ENCODE measurements at places on chromosomes 3 and 15. TPM values are rescaled to one million over a fixed set of nuclear protein-coding genes. Genes with fewer than 3 reads are reported as not detected.

GRCh38 chr3:150545419-150546225 lies 674 bp downstream of the SERP1 start:
- H3K4me1 ChIP-seq = peaks cover 13% of the 10 kb centered on the region
- no peaks in the 10 kb centered on the region for H3K27me3 ChIP-seq
- peaks cover 24% of the 10 kb centered on the region for H3K36me3 ChIP-seq
- H3K27ac ChIP-seq = peak overlapping the region; percentile 76
- peak overlapping the region; percentile 87 for H3K4me3 ChIP-seq

DNA sequence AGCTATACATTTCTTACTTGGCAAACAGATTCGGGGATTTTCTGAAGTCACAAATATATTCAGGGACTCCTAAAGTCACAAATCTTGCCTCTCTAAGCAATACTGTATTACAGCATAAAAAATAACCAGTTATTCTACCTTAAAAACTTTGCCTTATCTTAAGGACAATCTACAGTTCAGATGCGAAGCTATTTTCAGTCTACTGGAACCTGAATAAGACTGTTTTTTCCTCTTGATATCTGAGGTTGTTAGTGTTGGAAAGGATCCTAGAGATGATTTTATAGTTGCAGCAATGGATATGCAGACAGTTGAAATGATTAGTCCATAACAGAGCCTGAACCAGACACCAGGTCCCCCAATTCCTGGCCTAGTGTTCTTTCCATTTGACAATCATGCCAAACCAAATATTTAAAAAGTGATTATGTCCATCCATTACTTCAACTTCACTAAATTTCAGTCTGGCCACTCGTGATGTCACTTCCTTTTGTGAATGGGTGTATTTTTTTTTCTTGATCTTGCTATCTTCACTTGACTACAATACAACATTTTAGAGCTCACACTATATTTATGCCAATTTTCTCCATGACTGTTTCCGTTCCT lies 1.8 kb downstream of the HDGFL3 start:
- H3K27me3 ChIP-seq = no peaks in the 10 kb centered on the region
- peak overlapping the region; percentile 97 for H3K4me3 ChIP-seq
- peaks cover 15% of the 10 kb centered on the region for H3K4me1 ChIP-seq
- peaks cover 12% of the 10 kb centered on the region for H3K36me3 ChIP-seq
- 0 out of 2 replicates have a peak overlapping the region, but pooled peaks have one; percentile 68 for H3K27ac ChIP-seq
- peak; percentile 18 for DNase-seq

DNA sequence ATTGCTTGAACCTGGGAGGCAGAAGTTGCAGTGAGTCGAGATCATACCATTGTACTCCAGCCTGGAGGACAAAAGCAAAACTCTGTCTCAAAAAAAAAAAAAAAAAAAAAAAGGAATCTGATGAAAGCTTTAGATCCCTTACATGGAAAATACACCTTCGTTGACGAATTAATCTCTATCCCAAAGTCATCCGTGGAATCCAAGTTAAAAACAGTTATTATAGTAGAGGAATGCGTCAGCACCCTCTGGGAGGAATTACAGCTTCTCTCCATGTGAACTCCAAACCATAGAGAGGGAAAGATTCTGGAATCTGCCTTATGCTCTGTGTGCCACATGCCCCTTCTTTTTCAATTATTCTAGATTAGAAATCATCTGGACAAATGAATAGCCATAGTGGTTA lies 192.3 kb upstream of the C2CD4B start:
- H3K4me1 ChIP-seq = no peaks in the 10 kb centered on the region
- no peak overlapping the region for H3K4me3 ChIP-seq
- H3K27ac ChIP-seq = no peak overlapping the region

DNA sequence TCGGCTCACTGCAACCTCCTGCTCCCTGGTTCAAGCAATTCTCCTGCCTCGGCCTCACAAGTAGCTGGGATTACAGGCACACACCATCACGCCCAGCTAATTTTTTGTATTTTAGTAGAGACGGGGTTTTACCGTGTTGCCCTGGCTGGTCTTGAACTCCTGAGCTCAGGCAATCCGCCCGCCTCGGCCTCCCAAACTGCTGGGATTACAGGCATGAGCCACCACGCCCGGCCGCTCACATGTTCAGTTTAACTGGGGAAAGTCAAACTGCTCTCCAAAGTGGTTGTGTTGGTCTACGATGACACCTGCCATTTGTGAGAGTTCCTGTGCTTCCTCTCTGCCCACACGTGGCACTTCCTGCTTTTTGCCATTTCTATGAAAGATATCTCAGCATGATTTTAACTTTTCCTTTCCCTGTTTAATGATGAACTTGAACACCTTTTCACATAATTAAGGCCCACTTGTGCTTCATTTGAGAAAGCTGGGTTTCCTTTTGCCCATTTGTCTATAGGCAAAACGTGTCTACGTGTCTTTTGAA lies 877 bp upstream of the GP5 start:
- H3K4me3 ChIP-seq = no peak overlapping the region
- no peaks in the 10 kb centered on the region for H3K27me3 ChIP-seq
- peaks cover 11% of the 10 kb centered on the region for H3K4me1 ChIP-seq
- H3K27ac ChIP-seq = no peak overlapping the region
- no peak for DNase-seq

- no peaks in the 10 kb centered on the region for H3K27me3 ChIP-seq
- peak overlapping the region; percentile 62 for H3K27ac ChIP-seq
- no peak overlapping the region for H3K4me3 ChIP-seq
- no peaks in the 10 kb centered on the region for H3K36me3 ChIP-seq
These were observed 32.0 kb upstream of the FURIN start for GRCh38 chr15:90836296-90836871.

DNA sequence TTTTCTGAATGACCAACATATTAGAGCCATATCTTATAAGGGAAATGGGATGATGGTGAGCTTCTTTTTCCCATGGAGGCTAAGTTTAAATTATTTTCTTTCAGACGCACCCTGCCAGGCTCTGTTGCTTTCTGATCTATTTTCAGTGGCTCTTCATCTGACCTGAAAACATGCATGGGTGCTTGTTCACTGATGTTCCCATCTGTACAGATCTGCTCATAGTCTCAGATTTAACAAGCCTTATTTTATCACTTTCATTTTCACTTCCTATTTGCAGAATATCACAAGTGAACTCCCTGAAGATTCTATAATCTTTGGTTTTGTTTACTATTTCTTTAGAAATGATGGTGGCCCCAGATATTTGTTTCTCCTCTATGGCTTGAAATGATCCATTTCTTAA lies 31.1 kb upstream of the SUCLG2 start:
- H3K36me3 ChIP-seq = no peaks in the 10 kb centered on the region
- no peaks in the 10 kb centered on the region for H3K4me1 ChIP-seq
- no peak for DNase-seq
- H3K27me3 ChIP-seq = no peaks in the 10 kb centered on the region
- H3K27ac ChIP-seq = no peak overlapping the region

GRCh38 chr3:147410526-147411237 lies 1.5 kb downstream of the ZIC1 start:
- peaks cover 22% of the 10 kb centered on the region for H3K36me3 ChIP-seq
- H3K4me1 ChIP-seq = peaks cover 4% of the 10 kb centered on the region
- no peaks in the 10 kb centered on the region for H3K27me3 ChIP-seq
- DNase-seq = peak; percentile 74

DNA sequence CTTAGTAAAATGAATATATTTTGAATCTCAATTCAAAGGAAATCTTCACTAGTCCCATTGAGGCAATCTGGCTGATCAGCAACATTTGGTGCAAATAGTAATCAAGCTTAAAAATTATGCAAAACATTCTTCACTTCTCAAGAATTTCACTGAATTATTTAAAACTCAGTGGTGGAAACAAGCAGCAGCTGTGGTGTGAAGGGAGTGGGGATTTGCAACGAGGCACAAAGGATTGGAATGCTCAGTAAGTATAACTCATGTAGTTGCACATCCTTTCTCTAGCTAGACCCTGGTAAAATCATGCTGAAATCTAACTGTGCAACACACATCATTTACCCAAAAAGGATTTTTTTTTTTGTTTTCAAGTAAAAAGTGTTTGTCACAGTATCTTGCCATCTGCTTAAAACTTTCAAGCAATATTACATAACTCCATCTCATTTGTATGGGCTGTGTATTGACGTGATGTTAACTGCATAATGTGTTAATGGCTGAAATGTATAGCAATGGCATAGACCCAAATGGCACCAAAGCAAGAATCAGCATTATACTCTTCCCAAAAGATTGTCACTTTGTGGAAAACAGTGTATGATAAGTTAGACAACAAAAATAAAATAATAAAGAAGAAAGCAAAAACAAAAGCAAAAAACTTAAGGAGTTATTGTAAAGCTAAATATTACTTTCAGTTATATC lies 816.6 kb downstream of the EPHA3 start:
- DNase-seq = no peak
- no peaks in the 10 kb centered on the region for H3K4me1 ChIP-seq
- H3K4me3 ChIP-seq = no peak overlapping the region
- no peak overlapping the region for H3K27ac ChIP-seq

GRCh38 chr3:52437326-52438103 lies 7.4 kb downstream of the SEMA3G start:
- H3K27ac ChIP-seq = no peak overlapping the region
- H3K4me1 ChIP-seq = no peaks in the 10 kb centered on the region
- DNase-seq = no peak
- no peak overlapping the region for H3K4me3 ChIP-seq

GRCh38 chr3:153621953-153622352 lies 459.9 kb downstream of the RAP2B start:
- no peak for DNase-seq
- H3K27me3 ChIP-seq = no peaks in the 10 kb centered on the region
- H3K27ac ChIP-seq = no peak overlapping the region
- H3K4me1 ChIP-seq = no peaks in the 10 kb centered on the region

DNA sequence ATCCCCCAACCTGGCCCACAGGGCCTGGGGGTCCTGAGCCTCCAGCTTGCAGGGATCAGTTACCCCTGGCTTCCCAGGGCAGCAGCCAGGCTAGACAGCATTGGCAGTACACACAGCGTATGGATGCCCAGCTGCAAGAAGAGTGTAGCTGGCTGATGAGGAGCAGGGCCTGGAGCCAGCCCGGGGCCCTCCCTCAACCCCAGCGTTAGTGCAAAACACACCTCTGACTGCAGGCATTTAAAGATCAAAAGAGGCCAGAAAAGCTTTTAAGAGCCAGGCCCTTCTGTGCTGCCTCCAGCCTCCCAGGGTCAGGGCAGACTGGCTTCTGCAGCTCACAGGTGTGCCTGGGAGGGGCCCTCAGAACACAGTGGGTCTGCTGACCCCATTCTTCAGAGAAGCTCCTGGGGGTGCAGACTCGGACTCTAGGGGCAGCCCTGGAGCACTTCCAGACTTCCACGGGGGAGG lies 110.6 kb downstream of the ETFA start:
- H3K4me3 ChIP-seq = no peak overlapping the region
- no peak for DNase-seq
- H3K36me3 ChIP-seq = no peaks in the 10 kb centered on the region
- no peak overlapping the region for H3K27ac ChIP-seq

- H3K36me3 ChIP-seq = no peaks in the 10 kb centered on the region
- no peaks in the 10 kb centered on the region for H3K27me3 ChIP-seq
- H3K4me1 ChIP-seq = peaks cover 9% of the 10 kb centered on the region
- peak; percentile 11 for DNase-seq
- no peak overlapping the region for H3K4me3 ChIP-seq
These were observed 57.4 kb downstream of the BSN start for GRCh38 chr3:49611719-49612118.

DNA sequence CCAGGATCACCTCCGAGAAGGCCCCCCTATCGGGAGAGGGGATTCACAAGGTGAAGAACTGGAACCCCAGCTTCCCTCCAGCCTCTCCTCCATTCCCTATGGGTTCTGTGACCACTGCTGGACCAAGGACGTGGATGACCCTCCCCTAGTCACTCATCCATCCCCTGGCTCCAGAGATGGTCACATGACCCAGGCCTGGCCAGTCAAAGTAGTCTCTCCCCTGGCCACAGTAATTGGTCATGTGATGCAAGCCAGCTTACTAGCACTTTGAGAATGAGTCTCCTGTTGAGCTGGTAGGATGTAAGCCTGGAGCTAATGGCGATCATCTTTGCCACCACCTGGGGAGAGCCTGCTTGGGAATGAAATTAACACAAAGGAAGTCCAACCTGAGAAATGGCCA lies 3.9 kb downstream of the CAMK1 start:
- no peaks in the 10 kb centered on the region for H3K27me3 ChIP-seq
- peaks cover 10% of the 10 kb centered on the region for H3K4me1 ChIP-seq
- no peak for DNase-seq
- H3K27ac ChIP-seq = no peak overlapping the region
- no peak overlapping the region for H3K4me3 ChIP-seq
- no peaks in the 10 kb centered on the region for H3K36me3 ChIP-seq

- H3K36me3 ChIP-seq = no peaks in the 10 kb centered on the region
- H3K27ac ChIP-seq = no peak overlapping the region
- no peak overlapping the region for H3K4me3 ChIP-seq
These were observed 190.8 kb upstream of the TOPAZ1 start for GRCh38 chr3:44050867-44051266.

GRCh38 chr3:173748105-173748504 lies 350.6 kb downstream of the NLGN1 start:
- H3K36me3 ChIP-seq = no peaks in the 10 kb centered on the region
- peak overlapping the region; percentile 42 for H3K27ac ChIP-seq
- no peak for DNase-seq
- H3K4me3 ChIP-seq = no peak overlapping the region
- peaks cover 43% of the 10 kb centered on the region for H3K4me1 ChIP-seq

DNA sequence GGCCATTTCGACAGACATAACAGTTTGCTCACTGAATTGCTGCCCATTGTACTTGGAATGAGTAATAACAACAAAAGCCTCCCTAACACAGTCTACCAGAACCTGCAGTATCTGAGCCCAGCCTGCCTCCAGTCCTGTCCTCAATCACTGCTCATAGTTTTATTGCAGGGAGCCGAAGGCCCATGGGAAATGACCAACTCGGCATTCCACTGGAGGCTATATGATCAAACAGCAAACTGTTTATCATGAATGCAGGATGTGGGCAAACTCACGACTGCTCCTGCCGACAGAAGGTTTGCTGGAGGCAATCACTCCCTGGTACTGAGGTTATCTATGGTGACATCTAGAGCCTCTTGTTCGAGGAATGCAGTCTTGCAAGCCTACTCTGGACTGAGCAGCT lies 46.3 kb downstream of the LSM3 start:
- DNase-seq = peak; percentile 80
- peaks cover 42% of the 10 kb centered on the region for H3K4me1 ChIP-seq
- H3K36me3 ChIP-seq = no peaks in the 10 kb centered on the region
- no peak overlapping the region for H3K4me3 ChIP-seq
- H3K27ac ChIP-seq = peak overlapping the region; percentile 86

GRCh38 chr3:99344216-99344615 lies 294.2 kb upstream of the COL8A1 start:
- no peak for DNase-seq
- no peaks in the 10 kb centered on the region for H3K4me1 ChIP-seq
- no peaks in the 10 kb centered on the region for H3K36me3 ChIP-seq
- no peak overlapping the region for H3K27ac ChIP-seq
- no peaks in the 10 kb centered on the region for H3K27me3 ChIP-seq

- peaks cover 6% of the 10 kb centered on the region for H3K4me1 ChIP-seq
- H3K27me3 ChIP-seq = no peaks in the 10 kb centered on the region
- H3K36me3 ChIP-seq = no peaks in the 10 kb centered on the region
- DNase-seq = no peak
These were observed 12.4 kb upstream of the CD47 start for GRCh38 chr3:108103040-108103751.

- no peaks in the 10 kb centered on the region for H3K36me3 ChIP-seq
- H3K27me3 ChIP-seq = no peaks in the 10 kb centered on the region
- no peak overlapping the region for H3K4me3 ChIP-seq
- H3K27ac ChIP-seq = no peak overlapping the region
These were observed 546.7 kb upstream of the ADAMTS9 start for GRCh38 chr3:65234499-65234898.

Gene BCL2A1
- not detected for total RNA-seq

Gene DLG1
- total RNA-seq = 81.2 TPM

Gene KCTD6
- 8.9 TPM for total RNA-seq

Gene RPL29
- total RNA-seq = 462 TPM

Gene POC1A
- 12.8 TPM for total RNA-seq

Gene TOPBP1
- total RNA-seq = 35.7 TPM
